Activated CD8-positive, alpha-beta memory T cell treated with anti-CD3 and anti-CD28 coated beads, Interleukin-2, amount 10 ng/mL, durations not matched to agents 7 days and 5 days (primary cell): ENCODE measurements at places on chromosomes 1 and 21. TPM values are rescaled to one million over a fixed set of nuclear protein-coding genes. Genes with fewer than 3 reads are reported as not detected.

DNA sequence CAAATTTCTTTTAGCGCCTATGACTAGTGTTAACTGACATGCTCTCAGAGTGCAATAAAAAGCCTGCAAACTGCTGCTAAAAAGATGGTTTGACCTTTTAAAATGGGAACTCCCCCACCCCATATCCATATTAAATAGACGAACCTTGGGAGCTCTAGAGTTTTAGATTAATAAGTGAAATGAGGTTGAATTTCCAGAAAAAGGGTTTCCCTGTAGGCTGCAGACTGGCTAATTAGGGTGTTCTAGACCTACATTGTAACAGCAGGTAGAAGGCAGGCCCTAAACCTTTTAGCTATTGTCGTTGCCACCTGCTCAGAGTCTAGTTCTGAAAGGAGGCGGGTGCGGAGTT, 2.2 kb downstream of the FAM78B start:
- DNase-seq: no peak

GRCh38 chr1:54353959-54354358, 52.2 kb downstream of the SSBP3 start:
- DNase-seq: no peak

Gene DMRTA2
- total RNA-seq: 0.12 TPM

Gene SEMA4A
- 14.5 TPM for total RNA-seq

Gene KMO
- not detected for total RNA-seq
